ENCODE measurements at places on chromosomes 5 and 9.

- DNase-seq = no peak
Measured at GRCh38 chr5:5799826-5800225, 377.3 kb downstream of the ICE1 start.

- DNase-seq = no peak
Measured at GRCh38 chr5:122119205-122119604, 10.1 kb upstream of the ZNF474 start.

- DNase-seq = no peak
Measured at GRCh38 chr5:39713250-39713916, 288.6 kb upstream of the DAB2 start.

DNA sequence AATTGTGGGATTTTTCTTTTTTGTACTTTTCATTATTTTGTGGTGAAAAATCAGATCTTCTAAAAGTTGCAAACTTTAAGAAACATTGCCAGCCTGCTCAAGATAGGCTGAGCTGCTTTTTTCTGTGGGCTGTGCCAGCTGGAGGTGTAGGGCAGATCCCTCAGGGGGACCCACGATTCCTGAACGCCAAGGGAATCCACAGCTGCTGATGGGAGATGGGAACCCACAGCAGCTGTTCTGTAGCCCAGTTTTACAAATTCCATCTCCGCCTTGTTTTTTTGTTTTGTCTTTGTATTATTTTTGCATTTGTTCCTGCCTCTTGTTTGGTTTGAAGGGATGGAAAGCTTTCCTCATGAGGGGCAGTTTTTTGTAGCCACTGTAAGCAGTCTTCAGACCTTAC, 91.0 kb downstream of the WWC1 start:
- DNase-seq = no peak

- DNase-seq = no peak
Measured at GRCh38 chr5:152151940-152152339, 227.3 kb upstream of the GLRA1 start.

DNA sequence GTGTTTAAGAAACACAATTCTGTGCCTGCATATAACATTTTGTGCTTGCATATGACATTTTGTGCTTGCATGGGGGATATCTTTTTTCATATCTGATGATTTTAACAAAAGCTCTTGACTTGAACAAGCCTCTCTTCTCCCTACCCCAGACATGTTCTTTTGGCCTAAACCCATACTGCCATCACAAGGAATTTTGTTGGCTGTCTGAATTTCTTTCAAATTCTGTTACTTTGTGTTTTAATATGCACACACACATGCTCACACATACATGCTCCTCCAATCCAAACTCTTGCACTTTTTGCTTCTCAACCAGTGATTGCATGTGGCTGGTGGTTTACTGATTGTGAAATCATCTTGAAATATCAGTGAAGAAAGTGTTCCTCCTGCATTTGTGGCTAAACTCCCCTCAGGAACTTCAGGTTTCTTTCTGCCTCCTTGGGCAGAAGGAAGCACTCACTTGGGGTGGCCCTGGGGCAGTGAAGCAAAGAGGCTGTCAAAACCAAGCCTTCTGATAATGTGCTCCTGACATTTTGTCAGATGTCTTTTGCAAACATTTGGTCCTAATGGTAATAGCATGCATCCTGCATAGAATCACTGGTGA, 377.2 kb upstream of the KLF4 start:
- DNase-seq = no peak

DNA sequence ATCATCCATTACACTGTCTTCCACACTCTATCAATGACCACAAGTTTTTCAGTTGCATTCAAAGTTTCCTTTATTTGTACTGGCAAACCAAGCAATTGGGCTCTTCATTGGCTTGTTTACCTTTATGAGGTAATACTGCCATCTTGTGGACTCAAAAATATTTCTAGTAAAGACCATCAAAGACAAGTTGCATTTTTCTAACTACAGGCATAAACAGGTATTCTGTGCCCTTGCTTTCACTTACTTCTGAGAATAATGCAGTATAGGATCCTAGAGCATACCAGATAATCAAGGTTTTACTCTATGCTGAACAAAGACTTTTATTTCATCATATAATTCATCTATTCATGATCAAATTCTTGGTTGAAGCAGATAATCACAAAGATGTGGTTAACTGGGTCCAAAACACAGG, 173.7 kb upstream of the POU5F2 start:
- DNase-seq = no peak

- no peak for DNase-seq
Measured at GRCh38 chr5:174324680-174325079, 279.2 kb downstream of the NSG2 start.

Data from stimulated activated CD4-positive, alpha-beta T cell treated with anti-CD3 and anti-CD28 coated beads, Interleukin-12 subunit alpha, Interleukin-12 subunit beta, amount 100 ng/mL, for 4 hours (primary cell).